ENCODE measurements at places on chromosomes 1 and 21. TPM values are rescaled to one million over a fixed set of nuclear protein-coding genes. Genes with fewer than 3 reads are reported as not detected.

AMY1A gene
- not detected for total RNA-seq

FCGR1A gene
- total RNA-seq, result 3.4 TPM

BECN2 gene
- total RNA-seq, result not detected

MNDA gene
- 6.8 TPM for total RNA-seq

ADCY10 gene
- 0.49 TPM for total RNA-seq

MEGF6 gene
- total RNA-seq, result 32.8 TPM

OR2T2 gene
- not detected for total RNA-seq

GPR161 gene
- total RNA-seq, result 27.2 TPM

HSPA6 gene
- total RNA-seq, result 105 TPM

DNALI1 gene
- total RNA-seq, result 10.0 TPM

GJA5 gene
- total RNA-seq, result 13.3 TPM

FAM151A gene
- total RNA-seq, result not detected

SELP gene
- total RNA-seq, result 9.5 TPM

ERVH48-1 gene
- not detected for total RNA-seq

SPATA46 gene
- not detected for total RNA-seq

C1orf56 gene
- total RNA-seq, result 8.9 TPM

AVPR1B gene
- not detected for total RNA-seq

RPE65 gene
- total RNA-seq, result 37.7 TPM

AUNIP gene
- total RNA-seq, result 1.3 TPM

MLLT11 gene
- total RNA-seq, result 15.3 TPM

DNASE2B gene
- total RNA-seq, result 3.0 TPM

LRRC52 gene
- 0.27 TPM for total RNA-seq

GPX7 gene
- total RNA-seq, result 96.0 TPM

RSPO1 gene
- total RNA-seq, result 6.0 TPM

TFF1 gene
- total RNA-seq, result not detected

PRKCZ gene
- total RNA-seq, result 16.5 TPM

SPATA45 gene
- total RNA-seq, result not detected

MTR gene
- 31.6 TPM for total RNA-seq

ICOSLG gene
- total RNA-seq, result 1.6 TPM

UMODL1 gene
- total RNA-seq, result 0.16 TPM

EPHB2 gene
- 118 TPM for total RNA-seq

AADACL4 gene
- not detected for total RNA-seq

ERICH3 gene
- 3.4 TPM for total RNA-seq

AMY1C gene
- not detected for total RNA-seq

TRIM62 gene
- 6.0 TPM for total RNA-seq

CLDN17 gene
- total RNA-seq, result not detected

KIF17 gene
- 4.7 TPM for total RNA-seq

KLHDC9 gene
- total RNA-seq, result 4.6 TPM

AXDND1 gene
- total RNA-seq, result 1.8 TPM

TMEM125 gene
- total RNA-seq, result 1.6 TPM

CA14 gene
- total RNA-seq, result 49.1 TPM

DISP3 gene
- total RNA-seq, result 30.2 TPM

Measured in camera-type eye (tissue), 1 donor.